ENCODE measurements at places on chromosomes 7 and 10.

GRCh38 chr7:33143996-33144718, 14.8 kb downstream of the BBS9 start:
- DNase-seq, result no peak

GRCh38 chr7:50648076-50648475, 82.9 kb upstream of the DDC start:
- DNase-seq, result no peak

- DNase-seq, result no peak
Measured at GRCh38 chr10:90855126-90855525, 2.7 kb downstream of the HTR7 start.

DNA sequence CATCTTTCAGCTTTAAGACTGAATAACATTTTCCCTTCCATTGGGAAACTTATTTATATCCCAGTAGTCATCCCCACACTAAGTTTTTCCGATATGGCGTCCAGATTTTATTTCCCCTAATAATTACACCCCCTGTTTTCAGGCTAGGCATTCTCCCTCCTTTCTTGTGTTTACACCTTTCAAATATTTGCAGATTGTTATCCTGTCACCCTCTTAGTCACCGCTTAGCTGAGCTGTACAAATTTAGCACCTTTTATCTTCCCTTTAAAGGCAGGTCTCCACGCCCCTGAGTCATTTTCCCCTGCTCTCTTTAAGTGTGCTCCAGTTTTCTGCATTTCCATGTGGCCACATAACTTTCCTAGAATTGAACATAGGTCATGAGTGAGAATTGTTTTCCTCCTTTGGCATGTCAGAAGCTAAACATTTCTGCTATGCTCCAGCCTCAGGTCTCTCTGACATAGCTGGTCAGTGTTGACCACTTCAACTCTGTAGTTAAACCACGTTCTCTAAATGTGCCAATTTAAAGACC, 47.4 kb downstream of the LRRC4 start:
- DNase-seq, result no peak

GRCh38 chr7:2109936-2110609, 122.7 kb downstream of the MAD1L1 start:
- DNase-seq, result no peak

GRCh38 chr10:16565604-16566003, 43.9 kb upstream of the C1QL3 start:
- no peak for DNase-seq

DNA sequence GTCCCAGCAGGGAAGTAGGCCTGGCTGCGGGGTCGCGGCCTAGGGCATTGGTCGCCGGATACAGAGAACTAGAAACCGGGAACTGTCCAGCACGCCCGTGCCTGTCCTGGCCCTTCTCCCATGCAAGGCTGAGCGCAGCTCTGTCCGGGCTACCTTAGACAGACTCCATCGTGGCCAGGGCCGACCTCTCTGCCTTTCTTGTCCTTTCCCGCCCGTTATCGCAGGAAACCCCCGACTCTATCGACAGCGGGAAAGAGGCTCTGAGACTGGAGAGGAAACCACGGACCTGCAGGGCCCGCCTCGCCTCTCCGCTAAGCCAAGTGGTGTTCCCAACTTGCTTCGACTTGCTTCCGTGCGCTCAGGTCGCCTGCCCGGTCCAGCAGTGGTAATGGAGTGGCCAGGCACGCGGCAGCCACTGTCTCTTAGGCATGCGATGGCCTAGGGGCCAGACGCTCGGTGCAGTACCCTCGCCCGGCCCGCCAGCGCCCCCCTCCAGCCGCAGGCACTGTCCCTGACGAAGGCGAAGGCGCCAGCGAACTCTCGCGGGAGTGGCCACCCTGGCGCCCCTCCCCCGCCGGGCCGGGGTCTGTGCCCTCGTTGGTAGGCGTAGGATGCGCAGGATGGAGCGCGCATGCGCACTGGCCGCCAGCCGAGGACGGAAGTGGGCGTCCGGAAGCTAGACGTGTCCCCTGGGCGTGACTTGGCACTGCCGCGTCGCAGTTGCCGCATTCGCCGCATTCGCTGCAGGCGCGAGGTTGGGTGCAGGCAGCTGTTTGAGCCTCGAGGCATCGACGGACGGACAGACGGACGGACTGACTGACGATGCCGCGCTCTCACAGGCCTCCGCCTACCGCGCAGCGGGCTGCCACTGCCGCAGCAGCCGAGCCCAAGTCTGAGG, 54.4 kb downstream of the MCMBP start:
- no peak for DNase-seq

- DNase-seq, result no peak
Measured at GRCh38 chr10:128007971-128008370, 101.1 kb downstream of the PTPRE start.

GRCh38 chr7:17347401-17347800, 48.9 kb downstream of the AHR start:
- no peak for DNase-seq

- no peak for DNase-seq
Measured at GRCh38 chr7:106597014-106597413, 63.9 kb downstream of the CCDC71L start.

Data from NCI-H1436 treated with DMSO at 0.1 percent for 48 hours (cell line).